ENCODE measurements at places on chromosomes 2 and 18.

- no peak for DNase-seq
These were observed 187.5 kb upstream of the ACVR2A start for GRCh38 chr2:147657086-147658000.

GRCh38 chr2:217105733-217106649, 246.1 kb upstream of the TNP1 start:
- DNase-seq, result no peak

- DNase-seq, result no peak
These were observed 45.2 kb downstream of the DYNAP start for GRCh38 chr18:54636217-54636616.

- no peak for DNase-seq
These were observed 166.2 kb downstream of the SH3RF3 start for GRCh38 chr2:109295070-109295780.

- DNase-seq, result no peak
These were observed 34.0 kb upstream of the TMEFF2 start for GRCh38 chr2:192228685-192229084.

All from NCI-H446 treated with DMSO at 0.1 percent for 48 hours (cell line).